AG04450 (cell line): ENCODE measurements at places on chromosomes 12 and 14.

GRCh38 chr14:75260025-75260763 lies 18.4 kb upstream of the FOS start:
- DNase-seq, result no peak

GRCh38 chr14:62592877-62593276 lies 452.4 kb downstream of the KCNH5 start:
- no peak for DNase-seq

DNA sequence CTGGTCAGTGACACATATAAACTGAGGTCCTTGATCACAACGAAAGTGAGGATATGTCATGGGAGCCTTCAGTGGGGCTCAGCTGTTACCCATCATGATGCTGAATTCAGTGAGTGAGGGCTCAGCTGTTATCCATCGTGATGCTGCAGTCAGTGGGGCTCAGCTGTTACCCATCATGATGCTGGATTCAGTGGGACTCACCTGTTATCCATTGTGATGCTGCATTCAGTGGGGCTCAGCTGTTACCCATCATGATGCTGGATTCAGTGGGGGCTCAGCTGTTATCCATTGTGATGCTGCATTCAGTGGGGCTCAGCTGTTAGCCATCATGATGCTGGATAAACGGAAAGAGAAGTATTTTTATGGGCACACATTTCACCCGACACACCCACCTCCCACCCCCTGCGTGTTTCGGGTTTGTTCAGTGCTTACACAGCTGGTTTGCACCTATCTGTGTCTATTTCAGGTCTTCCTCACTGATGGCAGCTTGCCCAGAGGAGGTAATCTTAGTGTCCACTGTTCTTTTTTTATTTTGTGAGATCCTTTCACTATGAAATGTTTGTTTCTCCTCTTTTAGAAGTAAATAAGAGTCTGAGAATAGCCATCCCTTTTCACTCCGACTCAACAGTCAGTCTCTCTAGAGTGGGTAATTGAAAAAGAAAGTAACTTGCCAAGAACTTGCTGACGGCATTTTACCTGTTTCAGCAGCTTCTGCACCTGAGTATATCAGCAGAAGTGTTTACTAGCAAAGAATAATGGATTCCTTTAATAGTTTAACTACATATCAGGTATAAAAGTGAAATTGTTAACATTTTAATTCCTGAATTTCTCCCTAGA lies 183.0 kb downstream of the ERC1 start:
- DNase-seq, result no peak

- DNase-seq, result no peak
Measured at GRCh38 chr14:96149131-96149530, 55.5 kb upstream of the BDKRB2 start.

- DNase-seq, result no peak
Measured at GRCh38 chr12:45389426-45389825, 173.5 kb downstream of the ANO6 start.

DNA sequence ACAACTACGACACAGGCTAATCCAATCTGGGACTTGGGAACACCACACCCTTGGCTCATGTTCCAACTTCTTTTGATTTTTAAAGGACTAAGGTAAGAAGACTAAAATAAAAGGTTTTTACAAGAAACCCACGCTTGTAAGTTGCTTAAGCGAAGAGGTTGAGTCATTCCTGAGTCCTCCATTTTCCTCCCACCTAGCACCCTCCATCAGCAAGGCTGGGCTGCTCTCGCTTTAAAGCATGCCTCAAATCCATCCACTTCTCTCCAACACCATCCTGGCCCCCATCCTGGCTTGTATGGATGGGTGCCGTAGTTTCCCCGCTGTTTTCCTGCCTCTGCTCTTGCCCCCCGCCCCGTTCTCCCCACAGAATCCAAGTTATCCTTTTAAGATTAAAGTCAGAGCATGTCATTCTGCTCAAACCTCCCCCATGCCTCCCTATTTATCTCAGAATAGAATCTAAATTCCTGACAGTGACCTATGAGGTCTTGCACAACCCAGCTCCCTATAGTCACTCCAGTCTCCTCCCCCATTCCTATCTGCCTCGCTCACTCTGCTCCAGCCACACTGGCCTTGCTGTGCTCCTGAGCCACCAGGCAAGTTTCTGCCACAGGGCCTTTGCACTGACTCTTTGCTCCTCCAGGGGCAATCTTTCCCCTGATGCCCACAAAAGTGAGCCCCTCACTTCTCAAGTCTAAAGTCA lies 34.5 kb downstream of the SCARB1 start:
- DNase-seq, result peak; percentile 36

- DNase-seq, result no peak
Measured at GRCh38 chr12:92191061-92191460, 45.4 kb upstream of the BTG1 start.

DNA sequence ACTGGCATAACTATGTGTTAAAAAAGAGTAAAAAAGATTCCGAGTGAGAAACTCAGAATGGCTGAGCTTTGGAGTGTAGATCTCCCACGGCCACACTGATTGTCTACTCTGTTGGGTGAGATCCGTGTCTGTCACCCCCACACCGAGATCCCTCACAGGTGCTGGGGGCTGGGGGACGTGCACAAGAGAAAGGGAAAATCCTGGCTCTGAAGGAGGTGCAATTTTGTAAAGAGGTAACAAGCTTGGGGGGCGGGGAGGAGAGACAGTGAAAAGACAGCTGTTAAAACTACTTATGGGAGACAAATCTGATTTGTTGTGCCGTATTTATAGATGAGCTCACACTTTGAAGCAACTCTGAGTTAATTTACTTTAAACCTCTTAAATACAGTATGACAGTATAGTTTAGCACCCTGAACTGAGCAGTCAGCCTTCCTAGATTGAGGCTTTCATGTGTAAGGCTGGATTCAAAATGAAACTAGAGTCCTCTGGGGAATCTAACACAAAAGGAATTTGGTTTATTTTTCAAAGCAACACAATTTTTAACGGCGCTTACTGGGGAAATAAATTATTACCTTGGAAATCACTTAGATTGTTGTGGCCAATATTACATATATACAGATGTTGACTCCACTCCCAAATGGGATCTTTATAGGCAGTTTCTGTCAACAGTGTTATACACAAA lies 167.4 kb upstream of the RGS6 start:
- DNase-seq, result no peak

- DNase-seq, result no peak
Measured at GRCh38 chr14:54817506-54817905, 85.1 kb downstream of the GCH1 start.

GRCh38 chr14:37230551-37231194 lies 32.9 kb downstream of the MIPOL1 start:
- peak; percentile 38 for DNase-seq

- DNase-seq, result no peak
Measured at GRCh38 chr12:52262286-52262685, 12.2 kb upstream of the KRT86 start.

- no peak for DNase-seq
Measured at GRCh38 chr12:99232324-99232723, 415.2 kb upstream of the GARIN6 start.

DNA sequence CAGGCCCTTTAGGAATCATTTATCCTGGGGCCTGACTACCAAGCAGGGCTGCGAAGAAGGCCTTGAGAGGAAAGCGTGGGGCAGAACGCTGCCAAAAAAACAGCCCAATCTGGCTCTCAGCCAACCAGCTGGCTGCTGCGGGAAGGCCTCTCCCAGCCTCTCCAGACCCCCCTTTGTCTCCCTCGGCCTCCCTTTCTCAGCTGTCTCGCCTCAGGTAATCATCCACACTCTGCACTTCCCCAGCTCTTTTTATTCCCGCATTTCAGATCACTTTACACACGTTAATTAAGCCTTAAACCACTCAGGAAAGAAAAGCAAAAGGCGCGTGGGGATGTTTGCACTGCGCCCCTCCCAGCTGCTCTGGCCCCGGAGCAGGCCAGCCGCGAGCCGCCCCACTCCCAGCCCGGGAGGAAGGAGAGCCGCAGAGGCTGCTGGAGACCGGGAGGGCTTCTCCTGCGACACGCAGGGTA lies 208.2 kb upstream of the FOXN3 start:
- no peak for DNase-seq

DNA sequence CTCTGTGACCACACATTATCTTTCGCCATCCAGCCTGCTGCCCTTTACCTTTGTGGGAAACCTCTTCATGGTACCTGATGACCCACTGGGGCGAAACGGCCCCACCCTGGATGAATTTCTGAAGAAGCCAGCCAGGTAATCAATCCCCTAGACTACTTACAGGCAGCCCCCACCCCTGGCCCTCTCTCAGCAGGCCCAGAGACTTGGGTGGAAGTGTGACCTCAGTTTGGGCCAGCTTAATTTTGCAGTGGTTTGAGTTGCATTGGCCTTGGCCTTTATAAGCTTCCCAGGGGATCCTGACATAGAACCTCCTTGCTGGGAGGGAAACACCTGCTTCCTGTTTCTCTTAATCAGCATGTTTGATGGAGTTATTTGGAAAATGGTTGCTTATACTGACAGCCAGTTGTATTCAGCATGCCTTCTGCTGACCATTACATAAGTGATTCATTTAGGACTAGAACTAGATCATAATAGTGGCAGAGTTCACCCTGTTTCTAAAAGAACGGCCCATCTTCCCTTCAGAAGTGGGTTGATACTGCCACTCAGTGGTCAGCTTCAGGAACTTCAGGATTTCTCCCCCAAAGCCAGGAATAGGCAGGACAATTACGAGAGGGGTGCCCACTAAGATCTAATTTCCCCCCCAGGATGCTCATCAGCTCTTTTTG lies 6.1 kb downstream of the SDR39U1 start:
- peak; percentile 49 for DNase-seq

- DNase-seq, result no peak
Measured at GRCh38 chr12:9883175-9883574, 1.9 kb downstream of the KLRF2 start.

DNA sequence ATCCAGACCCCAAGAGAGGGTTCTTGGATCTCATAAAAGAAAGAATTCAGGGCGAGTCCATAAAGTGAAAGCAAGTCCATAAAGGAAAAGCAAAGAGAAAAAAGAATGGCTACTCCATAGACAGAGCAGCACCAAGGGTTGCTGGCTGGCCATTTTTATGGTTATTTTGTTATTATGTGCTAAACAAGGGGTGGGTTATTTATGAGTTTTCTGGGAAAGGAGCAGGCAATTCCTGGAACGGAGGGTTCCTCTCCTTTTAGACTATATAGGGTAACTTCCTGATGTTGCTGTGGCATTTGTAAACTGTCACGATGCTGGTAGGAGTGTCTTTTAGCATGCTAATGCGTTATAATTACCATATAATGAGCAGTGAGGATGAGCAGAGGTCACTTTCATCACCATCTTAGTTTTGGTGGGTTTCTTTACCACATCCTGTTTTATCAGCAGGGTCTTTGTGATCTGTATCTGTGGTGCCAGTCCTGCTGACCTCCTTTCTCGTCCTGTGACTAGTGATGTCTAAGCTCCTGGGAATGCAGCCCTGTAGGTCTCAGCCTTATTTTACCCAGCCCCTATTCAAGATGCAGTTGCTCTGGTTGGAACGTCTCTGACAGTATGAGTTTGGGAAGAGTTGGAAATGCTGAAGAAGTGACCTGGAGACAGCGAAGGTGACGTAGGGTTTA lies 100.5 kb downstream of the ZNF664 start:
- DNase-seq, result no peak

- DNase-seq, result no peak
Measured at GRCh38 chr12:112938751-112939150, 477 bp downstream of the OAS3 start.

GRCh38 chr12:89453121-89453978 lies 71.2 kb downstream of the GALNT4 start:
- DNase-seq, result peak; percentile 46

GRCh38 chr12:82757656-82758055 lies 71.0 kb downstream of the TMTC2 start:
- DNase-seq, result no peak

DNA sequence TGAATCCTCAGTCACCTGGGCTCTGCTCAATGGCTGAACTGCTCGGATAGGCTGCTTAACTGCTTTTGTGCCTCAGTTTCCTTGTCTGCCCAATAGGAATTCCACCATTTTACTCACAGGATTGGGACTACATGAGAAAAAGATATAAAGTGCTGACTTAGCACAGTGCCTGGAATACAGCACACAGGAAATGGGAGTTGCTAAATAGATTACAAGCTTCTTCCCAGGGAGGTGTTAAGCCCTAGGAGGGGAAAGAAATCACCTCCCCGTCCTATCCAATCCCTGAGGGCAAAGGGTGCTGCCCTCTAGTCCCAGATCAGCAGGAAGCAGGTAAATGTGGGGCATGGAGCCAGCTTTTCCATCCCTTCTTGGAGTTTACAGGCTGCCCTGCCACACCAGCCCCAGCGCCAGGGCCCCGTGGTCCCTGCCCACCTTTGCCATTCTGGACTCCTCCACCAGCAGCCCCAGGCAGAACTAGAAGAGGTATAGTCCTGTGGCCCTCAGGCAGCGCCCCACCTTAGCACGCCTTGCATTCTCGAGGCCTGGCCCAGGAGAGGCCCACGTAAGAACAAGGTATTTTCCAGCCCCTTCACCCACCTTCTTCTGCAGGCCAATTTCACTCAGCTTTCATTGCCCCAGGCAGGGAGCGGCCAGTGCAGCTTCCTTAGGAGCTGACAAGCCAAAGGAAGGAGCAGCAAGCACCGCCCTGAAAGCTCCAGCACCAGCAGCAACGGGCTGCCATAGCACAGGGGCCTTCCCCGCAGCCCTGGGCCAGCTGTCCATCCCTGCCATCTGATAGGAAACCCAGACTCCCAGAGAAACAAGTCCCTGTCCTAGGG lies 28.8 kb upstream of the RPLP0 start:
- no peak for DNase-seq

- DNase-seq, result no peak
Measured at GRCh38 chr14:103687712-103688111, 27.5 kb downstream of the XRCC3 start.

- DNase-seq, result no peak
Measured at GRCh38 chr12:754473-754820, 2.1 kb downstream of the WNK1 start.

- no peak for DNase-seq
Measured at GRCh38 chr14:59852350-59852749, 18.2 kb downstream of the RTN1 start.

GRCh38 chr12:1914114-1914911 lies 4.1 kb downstream of the CACNA2D4 start:
- DNase-seq, result no peak

DNA sequence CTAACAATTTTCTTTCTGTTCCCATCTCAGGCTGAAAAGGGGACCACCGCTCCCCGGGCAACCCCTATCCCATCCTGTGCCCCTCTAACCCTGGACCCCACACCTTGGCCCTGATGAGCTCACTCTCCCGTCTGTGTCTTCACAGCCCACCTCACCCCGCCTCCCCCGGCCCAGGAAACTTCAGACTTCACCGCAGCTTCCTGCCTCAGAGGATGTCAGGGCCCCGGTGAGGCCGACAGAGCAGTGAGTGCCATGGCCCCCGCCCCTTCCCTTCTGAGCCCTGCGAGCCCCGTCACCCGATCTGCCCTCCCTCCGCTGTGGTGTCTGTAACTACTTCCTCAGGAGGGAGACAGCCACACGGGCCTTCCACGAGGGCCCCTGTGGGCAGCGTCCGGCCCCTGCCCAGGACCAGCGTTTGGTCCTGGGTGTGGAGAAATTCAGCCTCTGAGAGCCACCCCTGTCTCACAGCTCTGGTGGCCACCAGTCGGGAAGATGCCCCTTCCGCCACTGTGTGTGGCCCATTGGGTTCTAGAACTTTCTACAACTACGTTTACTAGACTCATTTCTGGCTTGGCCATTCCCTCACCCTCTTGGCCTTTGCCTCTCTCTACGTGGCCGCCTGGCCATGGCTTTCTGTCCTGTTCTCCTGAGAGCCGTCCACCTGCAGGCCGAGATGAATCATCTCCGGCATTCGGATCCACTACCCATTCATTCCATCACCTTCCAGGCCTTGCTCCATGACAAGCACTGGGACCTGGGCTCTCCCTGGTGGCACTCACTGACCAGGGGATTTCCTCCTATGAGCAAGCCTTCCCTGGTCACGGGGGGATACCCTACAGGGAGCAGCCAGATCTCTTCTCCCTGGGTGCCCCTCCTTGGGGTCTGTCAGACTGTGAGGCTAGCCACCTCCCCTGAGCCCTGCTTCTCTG lies 3.4 kb downstream of the RHOF start:
- DNase-seq, result no peak
